ENCODE measurements at places on chromosomes 6 and 20.
A peak's percentile ranks its signal among the peaks of the same experiment; 100 is the strongest.

- DNase-seq = no peak
Measured at GRCh38 chr6:49923826-49924225, 40.1 kb downstream of the DEFB114 start.

GRCh38 chr20:59993736-59994430 is 35.7 kb downstream of the CDH26 start:
- no peak for DNase-seq

GRCh38 chr20:40711079-40711478 is 22.0 kb upstream of the MAFB start:
- DNase-seq = no peak

GRCh38 chr20:10978713-10979112 is 304.9 kb upstream of the JAG1 start:
- peak; percentile 4 for DNase-seq

DNA sequence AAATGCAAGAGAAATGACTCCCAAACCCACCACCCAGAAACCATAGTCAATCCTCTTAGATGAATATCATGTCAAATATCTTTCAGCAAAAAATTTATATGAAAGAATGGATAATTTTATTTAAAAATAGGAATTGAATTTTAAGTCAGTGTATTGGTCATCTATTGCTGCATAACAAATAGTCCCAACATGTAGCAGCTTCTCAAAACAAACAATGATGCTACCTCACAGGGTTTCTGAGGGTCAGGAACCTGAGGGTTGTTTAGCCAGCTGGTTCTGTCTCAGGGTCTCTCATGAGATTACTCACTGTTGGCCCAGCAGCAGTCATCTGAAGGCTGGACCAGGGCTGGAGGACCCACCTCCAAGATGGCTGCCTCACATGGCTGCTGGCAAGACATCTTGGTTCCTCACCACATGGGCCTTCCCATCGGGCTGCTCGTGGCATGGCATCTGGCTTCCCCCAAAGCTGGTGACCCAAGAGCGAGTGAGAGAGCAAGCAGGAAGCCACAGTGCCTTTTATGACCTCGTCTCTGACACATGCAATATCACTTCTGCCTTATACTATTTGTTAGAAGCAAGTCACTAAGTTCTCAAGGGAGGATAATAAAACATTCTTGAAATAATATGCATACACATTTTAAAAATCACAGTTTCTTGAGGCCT is 36.3 kb downstream of the BANF2 start:
- no peak for DNase-seq

DNA sequence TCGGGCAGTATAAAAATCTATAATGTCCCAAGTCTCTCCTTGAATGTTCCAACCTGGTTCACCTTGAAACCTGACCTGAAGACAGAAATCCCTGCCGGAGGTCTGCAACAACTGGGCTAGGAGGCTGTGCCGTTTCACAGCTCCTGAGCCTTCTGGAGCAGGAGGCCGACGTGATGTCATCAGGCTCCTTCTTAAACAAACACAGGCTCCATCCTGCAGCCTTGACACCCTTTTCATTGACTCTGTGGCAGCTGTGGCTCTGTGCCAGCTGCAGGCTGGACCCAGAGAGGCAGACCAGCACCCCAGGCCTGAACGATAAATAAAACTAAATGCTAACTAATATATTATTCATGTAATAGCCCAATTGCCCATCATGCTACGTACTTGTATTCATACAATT is 483.9 kb downstream of the CD83 start:
- no peak for DNase-seq

GRCh38 chr6:89350281-89350966 is 2.1 kb downstream of the UBE2J1 start:
- DNase-seq = no peak

- DNase-seq = no peak
Measured at GRCh38 chr6:88013554-88013953, 34.1 kb upstream of the SPACA1 start.

- peak; percentile 55 for DNase-seq
Measured at GRCh38 chr6:29847871-29848630, 20.4 kb downstream of the HLA-G start.

DNA sequence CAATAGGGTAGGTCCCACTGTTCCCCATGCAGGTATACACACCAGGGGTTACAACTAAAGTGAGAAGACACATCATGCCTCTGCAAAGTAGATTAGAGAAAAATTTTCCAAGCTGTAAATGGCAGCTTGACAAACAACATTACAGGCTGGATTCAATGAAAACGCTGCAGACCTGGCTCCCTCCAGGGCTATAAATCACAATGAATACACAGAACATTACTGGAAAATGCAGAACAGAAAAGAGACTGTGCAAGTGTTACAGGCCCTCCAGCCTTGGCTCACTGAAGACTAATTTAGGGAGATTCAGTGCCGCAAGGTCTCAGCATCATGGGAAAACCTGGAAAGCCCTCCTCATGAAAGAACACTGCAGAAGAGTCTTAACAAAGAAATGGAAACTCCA is 207.8 kb downstream of the KHDC1L start:
- DNase-seq = no peak

DNA sequence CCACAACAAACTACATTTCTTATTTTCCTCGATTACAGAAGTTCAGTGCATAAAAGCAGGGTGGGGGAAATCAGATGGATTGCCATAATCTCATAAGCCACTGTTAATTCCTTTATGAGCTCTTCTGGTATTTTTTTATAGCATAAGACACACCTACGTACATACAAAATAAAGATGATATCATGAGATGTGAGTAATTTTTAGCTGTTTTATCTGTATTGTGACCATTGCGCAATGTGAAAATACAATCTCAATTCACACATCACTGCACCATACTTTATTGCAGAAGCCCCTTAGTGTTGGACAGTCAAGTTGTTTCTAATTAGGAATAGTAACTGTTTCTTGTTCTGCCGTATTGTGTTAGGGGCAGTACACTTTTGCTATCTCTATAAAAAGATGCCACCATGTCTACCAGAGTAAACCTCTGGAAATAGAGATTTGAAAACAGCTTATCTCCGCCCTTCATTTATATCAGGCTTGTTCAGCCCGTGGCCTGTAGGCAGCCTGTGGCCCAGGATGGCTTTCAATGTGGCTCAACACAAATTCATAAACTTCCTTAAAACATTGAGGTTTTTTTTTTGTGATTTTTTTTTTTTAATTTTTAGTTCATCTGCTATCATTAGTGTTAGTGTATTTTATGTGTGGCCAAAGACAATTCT is 90.4 kb downstream of the FARS2 start:
- no peak for DNase-seq

DNA sequence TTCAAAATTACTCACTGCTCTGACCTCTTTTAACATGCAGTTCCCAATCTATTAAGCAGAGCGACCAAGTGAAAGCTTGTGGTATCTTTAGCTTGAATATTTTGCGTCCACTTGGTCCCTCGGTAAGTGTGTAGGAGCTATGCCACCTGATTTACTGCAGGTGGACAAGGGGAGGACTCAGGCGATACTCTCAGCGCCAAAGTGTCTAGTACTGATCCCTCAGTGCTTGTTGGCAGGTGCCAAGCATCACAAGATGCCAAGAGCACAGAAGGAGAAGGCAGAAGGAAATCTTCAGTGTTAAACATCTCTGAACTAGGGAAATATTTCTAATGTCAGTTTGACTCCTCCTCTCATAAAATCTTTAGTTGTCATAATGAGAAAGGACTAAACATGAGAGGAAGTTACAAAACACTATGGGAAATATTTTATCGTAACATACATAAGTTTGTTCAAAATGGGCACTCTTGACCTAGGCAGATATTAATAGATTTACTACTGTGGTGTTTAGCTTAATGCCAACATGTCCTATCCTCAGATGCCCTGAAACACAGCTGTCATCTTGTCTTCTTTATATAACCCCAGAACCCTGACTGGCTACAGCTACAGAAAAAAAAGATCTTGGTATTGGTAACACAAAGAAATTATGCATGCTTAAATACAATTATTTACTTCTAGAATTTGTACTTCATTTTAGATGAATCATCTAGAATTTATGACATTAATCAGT is 19.5 kb downstream of the NHLRC1 start:
- no peak for DNase-seq

GRCh38 chr20:57794600-57795341 is 85.0 kb upstream of the PMEPA1 start:
- no peak for DNase-seq

DNA sequence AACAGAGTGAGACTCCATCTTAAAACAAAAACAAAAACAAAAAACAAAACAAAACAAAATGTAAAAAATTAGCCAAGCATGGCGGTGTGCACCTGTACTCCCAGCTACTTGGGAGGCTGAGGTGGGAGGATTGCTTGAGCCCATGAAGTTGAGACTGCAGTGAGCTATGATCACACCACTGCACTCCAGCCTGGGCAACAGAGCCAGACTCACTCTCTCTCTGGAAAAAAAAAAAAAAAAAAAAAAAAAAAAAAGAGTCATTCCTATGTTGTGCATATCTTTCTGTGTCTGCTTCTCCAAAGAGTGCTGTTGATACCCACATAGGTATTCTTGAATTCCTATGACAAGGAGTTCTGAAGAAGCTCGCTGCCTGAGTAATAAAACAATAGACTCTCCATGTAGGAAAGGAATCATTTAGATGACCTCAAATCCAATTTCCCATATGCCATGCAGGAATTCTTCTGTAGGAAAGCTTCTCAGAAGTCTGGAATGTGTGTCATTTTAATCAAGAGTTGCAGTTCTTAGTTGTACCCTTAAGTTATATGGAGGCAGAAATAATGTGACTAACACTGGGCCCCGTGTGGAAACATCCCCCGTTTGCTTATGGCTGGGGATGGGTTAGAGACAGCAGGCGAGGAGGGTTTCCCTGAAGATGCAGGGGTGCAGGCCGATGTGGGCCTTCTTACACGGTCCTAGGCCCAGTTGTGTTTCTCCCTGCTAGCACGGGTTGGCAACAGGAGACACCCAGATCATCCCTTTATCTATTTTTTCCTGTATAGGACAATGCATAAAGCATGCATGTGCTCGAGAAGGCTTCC is 79.4 kb downstream of the ZDHHC14 start:
- no peak for DNase-seq
